ENCODE measurements at places on chromosomes 5 and 9.
A peak's percentile ranks its signal among the peaks of the same experiment; 100 is the strongest.

DNA sequence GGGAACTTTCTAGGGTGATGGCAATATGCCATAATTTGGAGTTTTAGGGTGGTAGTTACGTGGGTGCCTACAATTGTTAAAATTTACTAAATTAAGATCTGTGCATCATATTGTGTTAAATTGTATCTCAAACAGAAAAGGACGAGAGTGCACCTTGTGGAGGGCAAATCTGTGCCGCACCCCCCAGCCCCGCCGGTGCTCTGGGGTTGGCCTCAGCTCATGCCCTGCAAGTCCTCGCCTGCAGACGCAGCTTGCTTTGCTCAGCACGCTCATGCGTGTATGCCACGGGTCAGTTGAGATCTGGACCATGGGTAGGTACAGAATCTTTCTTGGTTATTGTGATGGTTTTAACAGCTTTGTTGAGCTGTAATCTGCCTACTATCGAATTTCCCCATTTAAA is 33.7 kb upstream of the FCN1 start:
- no peak for DNase-seq

- DNase-seq, result no peak
These were observed 48.2 kb downstream of the DAPK1 start for GRCh38 chr9:87545858-87546257.

DNA sequence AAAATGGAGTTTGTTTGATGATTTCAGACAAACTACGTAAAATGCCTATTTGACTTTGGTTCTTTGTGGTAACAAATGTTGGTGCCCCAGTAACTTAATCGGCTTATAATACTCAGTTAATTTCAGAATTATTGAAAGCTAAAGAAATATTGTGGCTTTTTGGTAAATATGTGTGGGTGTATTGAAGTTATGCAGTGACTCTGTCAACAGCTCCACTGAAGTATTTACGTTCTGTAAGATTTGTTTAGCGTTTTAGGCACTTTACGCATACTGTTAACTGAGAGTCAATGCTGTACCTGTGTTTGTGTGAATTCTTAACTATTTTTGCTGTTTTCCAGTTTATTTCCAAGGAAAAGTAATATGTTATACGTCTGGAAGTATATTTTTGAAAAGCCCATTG is 2.2 kb downstream of the RAD23B start:
- DNase-seq, result no peak

GRCh38 chr9:122135529-122135859 is 24.1 kb downstream of the NDUFA8 start:
- DNase-seq, result no peak

DNA sequence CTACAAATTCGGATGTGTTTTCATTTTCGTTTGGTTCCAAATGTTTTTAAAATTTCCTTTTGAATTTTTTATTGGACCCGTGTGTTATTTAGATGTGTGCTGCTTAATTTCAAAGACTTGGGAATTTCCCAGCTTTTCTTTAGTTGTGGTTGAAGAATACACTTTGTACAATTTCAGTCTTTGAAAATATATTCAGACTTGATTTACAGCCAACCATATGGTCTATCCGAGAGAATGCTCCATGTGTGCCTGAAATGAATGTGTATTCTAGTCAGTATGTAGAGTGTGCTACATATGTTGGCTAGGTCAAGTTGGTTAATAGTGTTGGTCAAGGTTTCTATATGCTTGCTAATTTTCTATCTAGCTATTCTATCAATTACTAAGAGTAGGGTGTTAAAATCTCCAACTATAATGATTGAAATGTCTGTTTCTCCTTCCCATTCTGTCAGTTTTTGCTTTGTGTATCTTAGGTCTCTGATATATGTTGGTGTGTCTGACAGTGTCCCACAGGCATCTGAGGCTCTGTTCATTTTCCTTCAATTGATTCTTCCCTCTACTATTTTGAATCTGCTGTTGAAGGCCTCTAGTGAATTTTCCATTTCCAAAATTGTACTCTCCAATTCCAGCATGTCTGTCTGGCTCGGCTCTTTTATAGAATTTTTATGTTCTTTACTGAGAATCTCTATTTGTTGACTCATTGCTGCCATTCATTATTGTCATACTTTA is 36.2 kb downstream of the RNF130 start:
- no peak for DNase-seq

DNA sequence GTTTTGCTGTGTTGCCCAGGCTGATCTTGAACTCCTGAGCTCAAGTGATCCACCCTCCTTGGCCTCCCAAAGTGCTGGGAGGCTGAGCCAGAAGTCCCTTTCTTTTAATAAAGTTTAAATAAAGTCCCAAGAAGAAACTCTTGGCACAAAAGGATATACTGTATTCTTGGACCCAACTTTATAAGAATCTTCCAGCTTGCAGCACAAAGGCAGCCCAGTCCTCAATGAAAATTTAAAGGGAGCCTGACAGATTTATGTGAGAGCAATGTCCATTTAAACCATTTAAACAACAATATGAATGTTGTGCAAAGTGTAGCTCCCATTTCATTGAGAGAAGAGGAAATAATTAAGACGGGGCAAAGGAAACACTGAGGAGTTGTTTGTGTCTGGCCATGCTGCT is 217.0 kb downstream of the DOCK8 start:
- no peak for DNase-seq

- no peak for DNase-seq
These were observed 131.9 kb downstream of the CWC27 start for GRCh38 chr5:64900618-64901017.

- DNase-seq, result no peak
These were observed 12.9 kb downstream of the MINAR2 start for GRCh38 chr5:129760636-129761325.

DNA sequence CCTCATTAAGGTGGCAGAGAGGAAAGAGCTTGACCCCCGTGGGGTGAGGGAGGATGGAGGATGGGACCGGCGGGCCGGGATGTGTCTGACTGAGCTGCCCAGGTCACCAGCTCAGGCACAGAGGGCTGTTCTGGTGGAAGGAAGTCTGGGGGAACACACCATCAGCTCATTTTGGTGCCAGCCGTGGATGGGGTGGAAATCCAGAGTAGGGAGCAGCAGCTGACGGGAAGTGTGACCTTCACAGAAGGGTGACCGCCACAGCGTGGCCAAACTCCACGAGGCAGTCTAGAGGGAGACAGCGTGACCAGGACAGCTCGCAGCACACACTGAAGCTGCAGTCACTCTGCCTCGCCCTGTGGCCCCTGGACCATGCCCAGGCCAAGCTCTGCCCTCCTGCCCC is 45.3 kb upstream of the PHYKPL start:
- DNase-seq, result no peak

GRCh38 chr9:116048081-116048480 is 105.5 kb upstream of the PAPPA start:
- DNase-seq, result no peak

DNA sequence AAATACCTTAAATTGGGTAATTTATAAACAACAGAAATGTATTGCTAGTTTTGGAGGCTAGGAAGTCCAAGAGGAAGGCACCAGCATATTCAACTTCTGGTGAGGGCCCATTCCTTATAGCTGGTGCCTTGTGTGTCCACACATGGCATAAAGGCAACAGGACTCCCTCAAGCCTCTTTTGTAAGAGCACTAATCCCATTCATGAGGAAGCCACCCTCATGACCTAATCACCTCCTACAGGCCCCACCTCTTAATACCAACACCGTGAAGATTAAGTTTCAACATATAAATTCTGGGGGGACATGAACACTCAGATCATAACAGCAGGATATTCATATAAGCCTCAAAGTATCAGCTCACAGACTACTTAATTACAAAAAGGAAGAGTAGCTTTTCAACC is 4.0 kb upstream of the PLAC8L1 start:
- DNase-seq, result no peak

DNA sequence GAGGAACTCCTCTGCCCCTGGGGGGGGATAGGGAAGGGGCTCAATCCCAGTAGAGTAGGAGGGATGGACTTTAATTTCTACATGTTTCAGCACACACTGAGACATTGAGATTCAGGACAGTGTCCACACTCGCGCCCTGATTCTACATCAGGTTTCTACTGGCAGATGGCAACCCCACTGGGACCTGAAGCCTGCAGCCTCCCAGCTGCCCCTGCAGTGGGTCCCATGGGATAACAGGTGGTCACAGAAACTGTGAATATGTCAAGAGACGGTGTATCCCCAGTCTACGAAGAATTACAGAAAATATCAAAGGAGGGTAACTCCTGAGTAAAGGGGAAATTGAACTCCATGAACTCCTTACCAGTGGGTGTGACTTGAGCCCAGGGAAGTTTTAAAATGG is 2.4 kb upstream of the TERT start:
- DNase-seq, result no peak

GRCh38 chr9:37324691-37325490 is 97.6 kb upstream of the GRHPR start:
- no peak for DNase-seq

GRCh38 chr9:84919440-84919839 is 249.9 kb downstream of the NTRK2 start:
- DNase-seq, result no peak

- no peak for DNase-seq
These were observed 5.6 kb downstream of the EXD3 start for GRCh38 chr9:137417161-137418021.

GRCh38 chr5:96641368-96642280 is 20.6 kb upstream of the CAST start:
- no peak for DNase-seq

GRCh38 chr5:159052401-159053011 is 47.2 kb downstream of the EBF1 start:
- DNase-seq, result no peak

GRCh38 chr9:132575005-132575609 is 7.3 kb upstream of the BARHL1 start:
- DNase-seq, result peak; percentile 47

DNA sequence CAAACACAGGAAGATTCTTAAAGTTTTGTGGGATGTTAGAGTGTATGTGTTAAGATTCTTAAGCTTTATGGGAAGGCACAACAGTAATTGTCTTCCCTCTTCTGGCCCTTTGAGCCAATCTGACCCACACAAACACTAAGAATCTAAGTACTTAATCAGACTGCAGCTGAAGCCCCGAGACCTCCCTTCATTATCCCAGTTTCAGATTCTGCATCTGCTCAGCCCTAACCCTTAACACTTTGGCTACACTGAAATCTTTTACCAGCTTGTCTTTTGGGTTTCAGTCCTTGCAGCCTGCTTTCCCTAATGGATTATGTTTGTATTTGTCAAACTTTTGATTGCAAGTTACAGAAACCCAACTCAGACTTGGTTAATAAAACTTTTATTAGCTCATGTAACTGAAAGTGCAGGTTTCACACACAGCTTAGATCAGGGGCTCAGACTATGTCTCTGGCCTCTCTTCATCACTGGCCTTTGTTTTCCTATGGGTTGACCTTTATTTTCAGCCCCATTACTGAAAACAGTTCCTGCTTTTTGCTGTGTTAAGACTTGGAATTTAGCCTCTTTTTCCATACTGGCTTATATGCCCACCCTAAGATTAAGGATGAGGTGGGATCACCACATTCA is 71.5 kb downstream of the COX7C start:
- no peak for DNase-seq

- DNase-seq, result no peak
These were observed 24.1 kb downstream of the PCDH1 start for GRCh38 chr5:141853895-141854626.

- DNase-seq, result no peak
These were observed 32.3 kb downstream of the SH3GLB2 start for GRCh38 chr9:128995791-128996190.

GRCh38 chr5:133205649-133206048 is 153.8 kb downstream of the HSPA4 start:
- no peak for DNase-seq

- DNase-seq, result no peak
These were observed 34.4 kb downstream of the RAD50 start for GRCh38 chr5:132591145-132591544.

DNA sequence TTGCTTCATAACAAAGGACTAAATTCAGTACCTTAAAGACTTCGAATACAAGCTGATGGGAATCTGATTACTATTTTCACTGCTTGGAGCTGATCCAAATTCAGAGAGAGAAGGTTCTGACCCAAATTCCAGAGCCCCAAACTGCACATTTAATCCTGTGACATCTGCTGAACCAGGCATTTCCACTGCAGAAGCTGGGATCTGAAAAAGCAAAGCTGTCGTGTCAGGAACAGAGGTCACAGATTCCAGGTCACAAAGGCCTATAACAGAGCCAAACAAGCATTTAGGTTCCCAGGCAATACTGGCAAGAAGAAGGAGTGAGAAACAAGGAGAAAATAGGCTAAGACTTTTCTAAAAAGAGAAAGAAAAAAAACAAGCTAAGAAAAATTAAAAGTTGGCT is 105.3 kb downstream of the UBAP2 start:
- no peak for DNase-seq

- DNase-seq, result no peak
These were observed 512.7 kb upstream of the PAPPA start for GRCh38 chr9:115640887-115641286.

DNA sequence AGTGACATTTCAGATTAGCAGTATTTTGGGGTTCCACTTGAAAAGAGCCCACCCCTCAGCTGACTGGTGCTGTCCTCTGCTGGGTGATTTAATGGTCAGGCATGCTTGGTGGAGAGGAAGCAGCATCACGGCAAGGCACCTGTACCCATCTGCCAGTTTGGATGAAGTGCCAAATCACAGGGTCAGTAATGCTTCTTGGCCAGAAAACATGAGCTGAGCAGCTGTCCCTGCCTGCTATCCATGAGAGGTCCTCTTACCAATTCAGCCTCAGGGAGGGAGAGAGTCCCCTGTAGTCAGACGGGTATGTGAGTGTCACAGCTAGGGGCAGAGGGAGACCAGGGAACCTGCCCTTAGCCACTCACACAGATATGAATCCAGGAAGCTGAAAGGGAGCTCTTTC is 137.9 kb downstream of the SEC61B start:
- no peak for DNase-seq

DNA sequence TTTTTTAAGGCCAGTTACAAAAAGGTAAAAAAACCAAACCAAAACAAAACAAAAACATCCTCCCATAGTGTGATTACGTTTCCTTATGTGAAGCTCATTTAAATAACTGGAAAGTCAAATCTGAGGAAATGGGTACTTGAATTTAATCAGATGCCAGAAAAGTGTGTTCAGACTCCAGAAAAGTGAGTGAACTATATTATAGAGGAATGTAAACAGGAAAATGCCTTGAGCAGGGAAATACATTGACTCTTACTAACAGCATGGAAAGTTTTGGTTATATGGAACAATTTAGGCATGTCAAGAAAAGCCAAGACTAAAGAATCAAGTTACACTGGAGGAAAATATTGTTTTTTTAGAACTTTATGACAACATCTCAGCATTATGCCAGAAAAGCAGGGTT is 37.8 kb upstream of the RNF20 start:
- no peak for DNase-seq

- DNase-seq, result no peak
These were observed 30.2 kb upstream of the CCNG1 start for GRCh38 chr5:163407034-163407655.

DNA sequence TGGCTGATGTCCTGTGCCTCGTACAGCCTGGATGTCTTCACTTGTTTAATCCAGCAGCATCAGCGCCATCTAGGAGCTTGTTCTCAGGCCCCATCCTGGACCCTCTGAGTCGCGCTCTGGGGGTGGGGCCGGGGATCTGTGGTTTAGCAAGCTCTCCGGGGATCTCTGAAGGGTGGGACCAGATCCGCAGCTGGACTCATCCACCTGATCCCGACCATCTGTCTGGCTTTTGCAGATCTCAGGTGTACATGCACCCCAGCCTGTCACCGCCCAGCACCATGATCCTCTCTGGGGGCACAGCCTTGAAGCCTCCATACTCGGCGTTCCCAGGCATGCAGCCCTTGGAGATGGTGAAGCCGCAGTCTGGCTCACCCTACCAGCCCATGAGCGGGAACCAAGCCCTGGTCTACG is 15.1 kb upstream of the POMT1 start:
- DNase-seq, result no peak

GRCh38 chr9:131238402-131239021 is 37.8 kb downstream of the FAM78A start:
- no peak for DNase-seq

GRCh38 chr9:83299571-83299970 is 236.6 kb upstream of the RASEF start:
- DNase-seq, result no peak
